ENCODE measurements at places on chromosomes 11 and 22.

- DNase-seq, result no peak
Measured at GRCh38 chr11:47917599-47918369, 62.6 kb upstream of the PTPRJ start.

GRCh38 chr11:130668751-130669150 lies 220.3 kb downstream of the ADAMTS15 start:
- DNase-seq, result no peak

DNA sequence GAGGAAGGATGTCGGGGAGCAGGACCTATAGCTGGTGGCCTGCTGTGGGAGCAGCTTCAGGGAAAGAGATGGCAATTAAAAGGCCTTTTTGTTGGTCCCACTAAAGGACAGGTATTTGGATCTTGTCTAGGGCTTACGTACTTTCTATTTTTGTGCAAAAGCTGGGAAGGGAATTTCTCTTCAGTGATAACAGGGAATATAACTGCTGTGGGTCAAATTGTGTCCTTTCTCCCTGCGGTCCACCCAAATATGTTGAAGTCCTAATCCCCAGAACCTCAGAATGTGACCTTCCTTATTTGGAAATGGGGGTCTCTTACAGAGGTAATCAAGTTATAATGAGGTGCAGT lies 14.0 kb downstream of the HSPA8 start:
- no peak for DNase-seq

DNA sequence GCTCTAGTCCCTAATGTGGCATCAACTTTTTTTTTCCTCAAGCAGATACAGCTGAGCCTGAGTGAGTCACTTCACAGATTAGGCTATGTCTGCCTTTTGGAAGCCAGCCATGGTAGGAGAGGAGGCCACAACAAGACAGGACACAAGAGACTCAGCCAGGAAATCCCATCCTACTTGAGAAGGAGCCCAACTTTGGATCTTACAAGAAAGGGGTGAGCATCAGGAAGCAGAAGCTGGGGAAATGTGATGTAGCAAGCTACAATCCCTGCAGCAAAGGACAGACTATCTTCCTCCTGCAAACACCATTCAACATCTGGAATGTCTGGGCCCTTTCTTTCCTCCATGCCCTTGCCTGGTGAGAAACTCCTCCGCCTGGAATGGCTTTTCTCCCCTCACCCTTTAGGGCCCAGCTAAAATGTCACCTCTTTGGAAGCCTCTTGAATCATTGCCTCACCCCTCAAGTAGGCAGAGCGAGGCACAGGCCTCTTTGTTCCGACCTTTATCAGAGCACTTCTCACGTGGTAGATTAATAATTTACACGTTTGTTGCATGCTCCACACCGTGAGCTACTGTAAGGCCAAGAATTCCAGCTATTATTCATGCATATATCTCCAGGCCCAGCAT lies 156.4 kb upstream of the PITPNB start:
- DNase-seq, result no peak

GRCh38 chr11:13238879-13239514 lies 38.6 kb upstream of the BMAL1 start:
- DNase-seq, result no peak

DNA sequence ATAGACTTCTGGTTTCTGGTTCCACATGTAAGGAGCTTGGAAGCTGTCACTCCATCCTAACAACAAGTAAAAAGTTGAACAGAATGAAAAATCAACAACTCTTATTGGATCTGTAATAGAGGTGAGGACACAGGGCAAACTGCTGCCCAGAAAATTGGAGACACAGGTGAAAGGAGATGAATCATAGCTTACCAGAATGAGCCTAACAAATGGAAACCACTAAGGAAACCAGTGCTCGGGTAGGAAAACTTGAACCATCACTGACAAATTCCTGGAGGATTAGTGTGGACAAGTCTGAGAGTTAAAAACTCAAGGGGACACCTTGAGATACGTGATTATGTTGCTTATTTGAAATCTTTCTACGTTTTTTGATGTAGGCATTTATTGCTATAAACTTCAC lies 52.1 kb downstream of the GDPD4 start:
- DNase-seq, result no peak

- no peak for DNase-seq
Measured at GRCh38 chr22:25407859-25408229, 156.6 kb upstream of the GRK3 start.

GRCh38 chr22:38214302-38215056 lies 12.7 kb downstream of the MAFF start:
- DNase-seq, result no peak

DNA sequence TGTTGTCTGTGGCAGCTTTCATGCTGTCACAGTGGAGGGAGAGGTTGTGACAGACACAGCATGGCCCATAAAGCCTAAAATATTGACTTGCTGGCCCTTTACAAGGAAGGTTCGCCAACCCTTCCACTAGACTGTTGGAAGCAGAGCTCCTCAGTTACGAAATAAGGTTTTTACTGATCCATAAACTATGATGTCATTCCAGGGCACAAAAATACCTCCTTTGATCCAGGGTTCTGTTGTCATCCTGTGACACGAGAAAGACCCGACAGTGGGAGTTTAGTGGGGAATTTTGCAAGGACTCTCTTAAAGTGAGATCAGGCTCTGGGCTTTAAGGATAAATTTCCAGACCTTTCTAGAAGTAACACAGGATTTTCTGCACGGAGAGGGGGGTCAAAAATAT lies 15.7 kb downstream of the BARX2 start:
- DNase-seq, result no peak

- DNase-seq, result no peak
Measured at GRCh38 chr11:112961751-112962578, 745 bp downstream of the NCAM1 start.

DNA sequence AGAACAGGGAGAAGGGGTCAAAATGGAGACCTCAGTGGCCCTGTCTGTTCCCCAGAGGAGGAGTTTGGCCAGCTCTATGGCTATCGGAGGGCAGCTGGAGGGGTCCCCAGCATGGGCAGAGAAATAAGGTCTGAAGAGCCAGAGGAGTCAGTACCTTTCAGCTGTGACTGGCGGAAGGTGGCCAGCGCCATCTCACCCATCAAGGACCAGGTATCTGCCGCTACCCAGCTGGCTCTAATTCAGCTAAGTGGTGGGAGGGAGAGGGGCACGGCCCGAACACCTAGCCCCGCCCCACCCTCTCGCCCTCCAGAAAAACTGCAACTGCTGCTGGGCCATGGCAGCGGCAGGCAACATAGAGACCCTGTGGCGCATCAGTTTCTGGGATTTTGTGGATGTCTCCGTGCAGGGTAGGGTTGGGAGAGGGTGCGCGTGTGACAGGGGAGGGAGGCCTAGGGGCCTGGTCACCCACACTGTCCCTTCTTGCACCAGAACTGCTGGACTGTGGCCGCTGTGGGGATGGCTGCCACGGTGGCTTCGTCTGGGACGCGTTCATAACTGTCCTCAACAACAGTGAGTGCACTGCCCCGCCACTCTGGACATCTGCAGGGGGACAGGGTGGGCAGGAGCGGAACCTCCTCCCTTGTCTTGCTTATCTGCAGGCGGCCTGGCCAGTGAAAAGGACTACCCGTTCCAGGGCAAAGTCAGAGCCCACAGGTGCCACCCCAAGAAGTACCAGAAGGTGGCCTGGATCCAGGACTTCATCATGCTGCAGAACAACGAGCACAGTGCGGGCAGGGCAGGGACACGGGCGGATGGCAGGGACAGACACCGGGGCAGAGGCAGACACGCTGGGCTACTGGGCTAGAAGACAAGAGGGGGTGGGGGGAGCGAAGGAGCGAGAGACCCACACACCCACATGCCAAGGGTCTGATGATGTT lies 2.8 kb downstream of the CTSW start:
- DNase-seq, result no peak

- no peak for DNase-seq
Measured at GRCh38 chr22:48084041-48084728, 1321.7 kb downstream of the TBC1D22A start.

DNA sequence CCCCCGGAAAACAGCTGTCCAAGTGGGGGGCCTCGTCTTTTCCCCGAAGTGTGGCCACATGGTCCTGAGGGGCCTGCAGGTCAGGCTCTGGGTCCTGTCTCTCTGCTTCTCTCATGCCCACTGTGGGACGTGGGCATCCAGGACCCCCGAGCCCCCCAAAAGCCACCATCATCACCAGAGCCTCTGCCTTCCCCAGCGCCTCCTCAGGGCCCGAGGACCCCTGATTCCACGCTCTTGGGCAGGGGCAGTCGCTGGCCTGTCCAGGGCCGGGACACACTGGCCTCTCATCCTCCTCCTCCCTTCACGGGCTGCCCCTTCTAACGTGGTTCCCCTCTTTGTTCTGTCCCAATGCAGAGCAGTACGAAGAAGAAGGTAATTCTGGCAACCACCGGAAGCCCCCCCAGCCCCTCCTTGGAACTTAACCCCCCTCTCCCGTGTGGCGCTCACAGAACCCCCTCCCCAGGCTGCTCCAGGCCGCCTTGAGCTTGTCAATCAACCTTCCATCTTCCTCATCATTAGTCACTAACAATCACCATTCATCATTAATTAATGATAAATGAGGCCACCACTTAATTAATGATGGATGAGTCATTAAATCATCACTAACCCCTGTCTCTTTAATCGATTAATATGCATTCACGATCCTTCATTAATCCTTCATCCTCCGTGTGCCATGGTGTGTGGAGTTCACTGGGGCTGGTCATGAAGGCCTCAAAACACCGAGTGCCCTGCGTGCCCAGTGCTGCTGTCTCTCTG lies 3.9 kb downstream of the TNNT3 start:
- no peak for DNase-seq

DNA sequence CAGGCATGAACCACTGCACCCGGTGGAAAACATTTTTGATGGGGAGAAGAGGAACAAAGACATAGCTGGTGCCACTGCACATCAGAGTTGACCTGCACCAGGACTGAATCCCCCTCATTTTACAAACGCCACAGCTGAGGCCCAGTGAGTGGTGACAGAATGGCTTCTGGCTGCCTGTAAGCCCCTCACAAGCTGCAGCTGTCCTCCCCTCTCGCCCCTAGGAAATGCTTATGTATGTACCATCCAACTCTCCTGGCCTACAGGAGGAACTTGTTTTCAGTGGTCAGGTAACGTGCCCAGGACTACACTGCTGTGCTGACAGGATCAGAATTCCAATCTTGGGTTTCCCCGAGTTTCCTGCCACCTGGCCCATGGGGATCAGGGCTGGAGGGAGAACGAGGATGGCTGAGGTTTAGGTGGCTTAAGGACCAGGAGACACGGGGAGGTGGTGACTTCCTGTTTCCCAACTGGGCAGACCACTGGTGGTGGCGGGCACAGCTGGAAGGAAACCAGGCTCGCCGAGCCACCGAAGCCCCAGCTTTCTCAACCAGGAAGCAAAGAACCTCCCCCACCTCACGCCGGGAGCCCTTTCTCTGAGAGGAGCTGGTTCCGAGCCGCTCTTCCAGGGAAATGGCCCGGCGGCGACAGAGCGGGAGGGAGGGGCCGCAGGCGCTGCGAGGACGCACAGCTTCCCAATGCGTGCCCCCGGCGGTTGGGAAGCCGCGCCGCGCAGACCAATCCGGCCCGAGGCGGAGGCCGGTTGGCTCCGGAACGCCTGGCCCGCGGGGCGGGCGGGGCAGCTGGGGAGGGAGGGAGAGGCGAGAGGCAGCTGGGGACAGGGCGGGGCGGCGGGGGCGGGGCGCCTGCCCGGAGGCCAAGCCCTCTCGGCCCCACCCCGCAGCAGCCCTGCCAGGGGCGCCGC lies 1.0 kb upstream of the LRFN4 start:
- peak; percentile 65 for DNase-seq

DNA sequence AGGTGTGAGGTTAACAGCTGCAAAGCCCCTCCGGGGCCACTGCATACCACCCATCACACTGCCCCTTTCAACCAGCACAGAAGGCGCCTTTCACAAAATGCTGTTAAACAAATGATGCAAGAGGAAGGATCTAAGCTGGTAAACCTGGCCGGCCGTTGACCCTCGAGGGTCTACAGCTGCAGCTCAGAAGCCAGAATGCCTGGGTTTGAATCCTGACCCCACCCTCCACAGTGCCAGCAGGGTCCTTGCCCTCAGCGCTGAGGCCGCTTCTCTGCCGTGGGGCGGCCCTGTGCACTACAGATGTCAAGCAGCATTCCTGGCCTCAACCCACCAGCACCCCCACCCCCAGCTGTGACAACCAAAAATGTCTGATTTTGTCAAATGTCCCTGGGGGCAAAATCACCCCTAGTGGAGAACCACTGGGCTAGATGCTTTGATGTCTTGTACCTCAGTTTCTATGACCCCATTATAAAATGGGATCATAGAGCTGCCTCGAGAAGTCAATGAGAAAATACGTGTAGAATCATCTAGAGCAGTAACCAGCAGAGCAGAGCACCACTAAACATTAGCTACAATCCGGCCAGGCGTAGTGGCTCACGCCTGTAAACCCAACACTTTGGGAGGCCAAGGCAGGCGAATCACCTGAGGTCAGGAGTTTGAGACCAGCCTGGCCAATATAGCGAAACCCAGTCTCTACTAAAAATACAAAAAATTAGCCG lies 77.9 kb downstream of the CELSR1 start:
- DNase-seq, result no peak

- no peak for DNase-seq
Measured at GRCh38 chr11:109320595-109320994, 101.4 kb upstream of the C11orf87 start.

DNA sequence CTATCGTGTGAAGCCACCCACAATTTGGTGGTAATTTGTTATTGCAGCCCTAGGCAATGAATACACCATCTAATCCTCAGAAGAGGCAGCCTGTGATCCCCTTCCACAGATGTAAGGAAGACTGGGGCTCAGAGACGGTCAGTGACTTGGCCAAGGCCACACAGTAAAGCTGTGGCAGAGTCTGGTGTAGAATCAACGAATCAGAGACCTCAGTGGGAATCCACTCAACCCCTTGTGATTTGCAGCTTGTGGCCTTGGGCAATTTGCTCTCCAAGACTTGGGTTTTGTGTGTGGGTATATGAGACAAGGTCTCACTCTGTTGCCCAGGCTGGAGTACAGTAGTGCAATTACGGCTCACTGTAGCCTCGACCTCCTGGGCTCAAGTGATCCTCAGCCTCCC lies 1.9 kb downstream of the LGALS2 start:
- no peak for DNase-seq

DNA sequence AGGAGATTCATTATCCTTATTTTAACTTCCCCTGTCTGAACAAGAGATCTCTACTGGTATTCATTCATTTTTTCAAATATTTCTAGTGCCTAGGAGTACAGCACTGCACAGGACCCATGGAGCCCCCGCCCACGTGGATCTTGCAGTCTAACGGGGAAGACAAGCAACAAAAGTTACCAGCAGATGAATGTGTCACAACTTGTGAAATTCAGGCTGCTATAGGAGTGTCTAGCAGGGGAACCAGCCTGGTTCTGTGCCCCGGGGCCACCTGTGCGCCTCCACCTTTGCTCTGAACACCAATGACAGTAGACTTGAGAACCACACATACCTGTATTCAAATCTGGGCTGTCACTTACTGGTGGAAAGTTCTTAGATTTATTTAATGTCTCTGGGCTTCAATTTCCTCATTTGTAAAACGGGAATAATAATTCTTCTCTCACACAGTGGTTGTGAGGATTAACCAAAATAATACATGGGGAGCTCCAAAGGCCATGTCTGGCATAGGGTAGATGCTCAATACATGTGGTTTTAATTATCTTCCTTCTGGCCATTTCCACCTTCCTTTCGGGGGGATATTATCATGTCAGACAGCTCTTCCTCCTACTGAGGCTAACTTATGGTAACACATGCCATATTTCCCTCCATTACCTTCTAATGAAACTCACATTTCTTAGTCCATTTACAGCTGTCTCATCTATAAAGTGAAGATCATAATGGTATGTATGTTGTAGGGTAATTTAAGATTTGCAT lies 17.8 kb downstream of the POU2AF1 start:
- no peak for DNase-seq

Measured in LNCaP clone FGC (cell line).